ENCODE measurements at places on chromosomes 4 and X.

DNA sequence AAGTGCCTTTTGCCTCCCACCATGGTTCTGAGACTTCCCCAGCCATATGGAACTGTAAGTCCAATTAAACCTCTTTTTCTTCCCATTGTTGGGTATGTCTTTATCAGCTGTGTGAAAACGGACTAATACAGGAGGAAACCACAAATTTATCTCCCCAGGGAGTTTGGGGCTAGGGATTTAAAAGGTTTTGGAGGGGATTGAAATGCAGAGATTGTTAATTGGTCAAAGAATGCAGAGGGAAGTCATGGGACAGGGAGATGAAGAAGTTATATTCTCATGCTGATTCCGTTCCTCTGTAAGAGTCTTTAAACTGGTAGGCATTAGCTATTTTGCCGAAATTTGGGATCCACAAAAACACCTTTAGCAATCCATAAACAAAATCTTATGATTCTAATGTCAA lies 57.9 kb downstream of the TKTL2 start:
- DNase-seq = no peak

DNA sequence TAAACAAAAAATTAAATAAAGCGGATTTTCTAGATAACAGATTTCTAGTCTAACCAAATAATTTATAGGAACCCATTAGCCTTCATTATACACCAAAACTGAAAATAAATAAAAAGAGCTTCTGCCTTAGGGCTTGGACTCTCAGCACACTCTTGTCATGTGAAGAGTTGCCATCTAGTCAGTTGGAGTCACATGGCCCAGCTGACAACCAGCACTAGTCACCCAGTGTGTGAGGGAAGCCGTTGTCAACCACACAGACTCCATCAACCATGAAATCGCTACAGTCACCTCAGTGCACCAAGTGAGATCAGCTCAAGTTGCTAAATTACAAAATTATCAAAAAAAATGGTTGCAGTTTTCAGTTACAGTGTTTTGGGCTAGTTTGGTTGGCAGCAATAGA lies 470.0 kb downstream of the GASK1B start:
- DNase-seq = no peak

- DNase-seq = no peak
Measured at GRCh38 chr4:1255699-1256098, 6.8 kb upstream of the CTBP1 start.

DNA sequence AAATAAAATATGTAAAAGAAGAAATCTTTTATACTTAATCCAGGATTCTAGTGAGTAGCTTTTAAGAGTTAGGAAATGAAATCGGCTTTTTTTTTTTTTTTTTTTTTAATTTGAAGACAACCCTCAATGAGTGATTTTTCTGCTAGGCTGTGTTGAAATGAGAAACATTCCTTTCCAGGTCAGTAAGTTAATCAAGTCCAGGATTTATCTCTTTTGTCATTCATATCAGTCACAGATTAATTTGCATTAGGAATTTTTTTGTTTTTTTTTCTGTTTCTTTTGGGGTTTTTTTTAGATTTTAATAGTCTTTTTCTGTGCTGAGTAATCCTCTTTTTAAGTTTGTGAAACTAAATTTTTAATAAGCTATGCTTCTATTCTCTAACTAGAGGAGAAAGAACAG lies 448.1 kb downstream of the ADGRL3 start:
- DNase-seq = no peak

DNA sequence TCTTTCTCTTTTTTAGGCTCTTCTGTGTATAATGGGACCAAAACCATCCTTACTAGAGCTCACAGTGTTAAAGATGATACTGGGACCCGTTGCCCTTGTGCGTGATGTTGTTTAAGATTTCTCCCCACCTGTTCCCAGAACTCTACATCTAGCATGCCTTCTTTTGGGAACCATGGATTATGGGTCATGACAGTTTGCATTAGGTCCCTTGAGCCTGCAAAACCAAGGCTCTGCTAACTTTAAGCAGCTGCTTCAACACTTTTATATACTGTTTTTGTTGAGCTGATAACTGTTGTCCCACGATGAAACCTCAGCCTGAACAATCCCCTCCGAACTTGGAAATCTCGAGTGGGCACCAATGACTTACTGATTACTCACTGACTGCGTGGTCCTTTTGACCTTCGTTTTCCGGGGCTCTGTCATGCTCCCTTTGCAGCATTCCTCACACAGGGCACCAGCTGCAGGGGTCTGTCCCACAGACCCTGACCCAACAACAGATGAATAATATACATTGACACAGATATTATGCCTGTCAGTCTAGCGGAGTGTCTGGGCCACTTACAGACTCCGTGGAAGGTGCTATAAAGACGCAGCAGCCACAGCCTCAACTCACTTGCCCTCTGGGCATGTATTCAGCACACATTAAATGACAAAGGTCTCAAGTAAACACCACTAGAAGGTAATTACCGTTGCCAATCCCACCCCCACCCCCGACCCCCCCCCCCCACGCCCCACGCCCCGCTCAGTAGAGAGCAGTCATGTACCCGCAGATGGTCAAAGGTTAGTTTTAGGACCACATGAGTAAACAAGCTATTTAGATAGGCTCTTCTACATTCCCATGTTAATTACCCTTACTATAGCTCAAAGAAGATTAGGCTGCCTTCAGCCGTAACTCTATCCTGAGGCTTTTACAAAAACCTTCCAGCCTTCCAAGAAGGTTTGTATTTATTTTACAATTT lies 162.0 kb upstream of the WDFY3 start:
- DNase-seq = no peak

DNA sequence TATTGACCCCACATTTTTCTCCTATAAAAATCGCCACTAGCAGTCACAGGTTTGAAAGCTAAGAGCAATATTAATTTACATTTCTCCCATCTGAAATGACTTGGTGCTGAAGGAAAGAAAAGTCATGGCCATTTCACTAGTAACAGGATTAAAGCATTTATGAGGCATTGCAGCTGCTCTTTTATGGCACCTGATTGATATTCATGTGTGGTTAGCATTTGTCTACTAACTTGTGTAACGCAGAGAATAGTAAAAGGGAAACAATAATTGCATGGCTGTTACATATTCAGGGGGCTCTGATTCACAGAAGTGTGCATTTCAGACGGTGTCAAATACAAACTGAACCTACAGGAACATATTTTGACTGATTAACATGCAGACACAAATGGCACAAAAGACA lies 5.2 kb downstream of the PCDH19 start:
- no peak for DNase-seq

- DNase-seq = no peak
Measured at GRCh38 chr4:98958065-98958464, 29.1 kb upstream of the EIF4E start.

GRCh38 chrX:152892999-152893891 lies 4.6 kb upstream of the ZNF185 start:
- DNase-seq = no peak

GRCh38 chr4:24657768-24658617 lies 73.6 kb upstream of the DHX15 start:
- no peak for DNase-seq

GRCh38 chr4:128665514-128665913 lies 144.0 kb upstream of the JADE1 start:
- no peak for DNase-seq

- no peak for DNase-seq
Measured at GRCh38 chrX:3252744-3253143, 93.7 kb downstream of the MXRA5 start.

- DNase-seq = no peak
Measured at GRCh38 chrX:8820910-8821527, 19.8 kb upstream of the FAM9A start.

GRCh38 chrX:109830704-109831206 lies 97.7 kb upstream of the ACSL4 start:
- DNase-seq = no peak

- no peak for DNase-seq
Measured at GRCh38 chrX:7771788-7772438, 71.1 kb upstream of the VCX start.

DNA sequence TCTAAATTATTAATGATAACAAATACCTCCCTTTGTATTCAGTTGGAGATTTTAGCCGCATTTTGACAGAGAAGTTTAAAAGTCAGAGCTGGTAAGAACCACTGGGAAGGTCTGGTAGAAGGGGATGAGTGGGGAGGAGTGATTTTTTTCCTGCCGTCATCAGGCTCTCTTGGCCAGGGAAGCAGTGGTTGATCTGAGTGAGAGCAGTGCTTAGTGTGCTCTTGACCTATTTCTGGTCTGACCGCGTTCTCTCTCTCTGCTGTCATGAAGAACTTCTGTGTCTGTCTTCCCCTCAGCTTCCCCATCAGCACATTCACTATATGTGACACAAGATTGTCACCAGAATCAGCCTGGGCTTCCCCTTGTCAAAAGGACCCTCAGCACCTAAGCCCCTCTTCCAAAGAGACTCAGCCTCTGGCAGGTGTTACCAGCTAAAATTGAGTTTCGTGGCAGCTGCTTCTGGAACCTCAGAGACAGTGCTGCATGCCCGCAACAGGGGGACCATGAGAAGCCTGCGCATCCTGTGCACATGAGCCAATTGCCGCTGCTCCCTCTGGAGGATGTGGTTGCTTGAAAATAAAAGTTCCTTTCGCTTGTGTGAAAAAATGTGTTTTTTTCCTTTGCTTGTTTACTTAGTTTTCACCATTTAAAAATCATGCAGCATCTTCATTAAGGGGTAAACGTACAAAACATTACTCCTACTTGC lies 268.9 kb downstream of the C4orf33 start:
- DNase-seq = no peak

GRCh38 chrX:11558972-11559371 lies 106.7 kb downstream of the ARHGAP6 start:
- no peak for DNase-seq

DNA sequence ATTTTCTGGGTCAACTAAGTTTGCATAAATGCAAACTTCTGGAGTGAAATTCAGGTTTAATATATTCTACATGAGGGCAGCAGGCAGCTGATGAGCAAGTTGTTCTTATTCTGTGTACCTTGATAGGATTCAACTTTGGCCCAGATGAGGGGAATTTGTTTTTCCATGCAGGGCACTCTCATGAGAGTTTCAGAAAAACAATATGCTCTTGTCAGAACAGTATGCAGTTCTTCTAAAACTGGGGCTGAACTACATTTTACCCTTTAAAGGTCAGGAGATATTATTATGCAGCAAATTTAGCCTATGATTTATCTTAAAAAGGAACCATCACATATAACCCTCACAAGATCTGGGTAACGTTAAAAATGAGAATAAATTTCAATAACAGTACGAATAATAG lies 19.2 kb downstream of the GPRIN3 start:
- no peak for DNase-seq

- DNase-seq = no peak
Measured at GRCh38 chr4:105605493-105605892, 53.1 kb downstream of the ARHGEF38 start.

- no peak for DNase-seq
Measured at GRCh38 chrX:119145241-119145653, 17.6 kb upstream of the KIAA1210 start.

GRCh38 chr4:105022811-105023667 lies 123.6 kb upstream of the TET2 start:
- no peak for DNase-seq

- no peak for DNase-seq
Measured at GRCh38 chr4:88144048-88144447, 14.4 kb downstream of the ABCG2 start.

DNA sequence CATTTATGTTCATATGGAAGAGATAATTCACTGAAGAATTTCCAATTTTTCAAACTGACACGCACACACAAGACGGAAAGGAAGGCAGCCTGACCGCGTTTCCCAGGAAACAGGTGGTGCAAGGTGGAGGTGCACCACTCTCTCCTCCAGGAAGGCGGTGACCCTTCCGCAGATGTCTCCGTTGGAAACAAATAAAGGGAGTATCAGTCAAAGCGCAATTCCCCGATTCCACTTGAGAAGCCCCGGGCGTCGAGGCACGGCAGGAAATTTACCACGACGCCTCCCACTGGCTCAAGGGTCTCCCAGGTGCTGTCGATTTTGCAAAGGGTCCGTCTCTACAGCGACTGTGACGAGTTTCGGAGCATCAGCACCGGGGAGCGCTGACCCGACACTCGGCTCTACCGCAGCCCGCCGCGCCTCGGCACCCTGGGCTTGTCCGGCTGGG lies 770 bp upstream of the TIGD2 start:
- no peak for DNase-seq

- no peak for DNase-seq
Measured at GRCh38 chr4:100422894-100423293, 94.9 kb downstream of the EMCN start.

GRCh38 chr4:41561244-41561643 lies 23.3 kb downstream of the LIMCH1 start:
- no peak for DNase-seq

DNA sequence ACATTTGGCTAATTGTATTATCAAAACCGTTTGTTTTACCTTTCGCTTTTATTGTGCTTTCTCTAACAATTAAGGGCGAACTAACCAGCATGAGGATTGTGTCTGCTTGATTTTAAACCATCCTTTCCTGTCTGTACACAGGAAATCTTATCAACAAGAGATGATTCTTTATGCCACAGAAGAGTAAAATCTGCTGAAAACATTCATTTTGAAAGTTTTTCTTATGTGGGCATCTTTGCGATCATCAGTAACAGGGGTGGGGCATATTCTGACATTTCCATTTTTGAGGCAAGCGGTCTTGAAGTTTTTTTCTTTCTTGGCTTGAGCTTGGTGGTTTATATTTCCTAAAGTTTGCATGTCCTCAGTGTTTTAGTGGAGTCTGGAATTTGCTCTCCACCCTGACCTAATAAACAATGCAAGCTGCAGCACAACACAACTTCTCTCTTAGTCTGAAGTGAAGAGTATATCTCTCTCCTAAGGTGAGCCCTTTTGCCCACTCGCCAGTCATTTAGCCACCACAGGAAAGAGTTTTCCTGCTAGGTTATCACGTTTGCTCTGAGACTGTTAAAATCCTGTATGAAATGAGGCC lies 26.6 kb downstream of the NFKB1 start:
- DNase-seq = no peak

- no peak for DNase-seq
Measured at GRCh38 chr4:88196013-88196365, 37.5 kb upstream of the ABCG2 start.

DNA sequence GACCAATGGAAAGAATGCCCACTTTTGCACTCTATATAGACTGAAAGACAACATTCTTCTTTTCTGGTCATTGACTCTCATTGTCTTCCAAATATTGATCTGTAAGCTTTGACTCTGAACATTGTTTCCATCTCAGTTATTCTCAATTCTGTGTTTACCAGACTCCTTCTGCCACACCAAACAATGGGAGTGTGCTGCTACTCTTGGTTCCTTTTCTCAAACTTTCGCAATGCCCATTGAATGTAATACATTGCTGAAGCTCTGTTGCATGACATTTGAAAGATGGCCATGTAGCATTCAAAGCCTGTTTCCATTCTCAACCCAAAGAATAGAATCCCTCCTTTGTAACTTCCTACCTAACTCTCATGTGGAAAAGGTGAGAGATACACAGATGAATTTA lies 136.2 kb downstream of the BTC start:
- DNase-seq = no peak

All from ascending aorta (tissue), 2 donors.